ENCODE measurements at places on chromosomes 2 and 18. TPM values are rescaled to one million over a fixed set of nuclear protein-coding genes. Genes with fewer than 3 reads are reported as not detected.
A peak's percentile ranks its signal among the peaks of the same experiment; 100 is the strongest.

DNA sequence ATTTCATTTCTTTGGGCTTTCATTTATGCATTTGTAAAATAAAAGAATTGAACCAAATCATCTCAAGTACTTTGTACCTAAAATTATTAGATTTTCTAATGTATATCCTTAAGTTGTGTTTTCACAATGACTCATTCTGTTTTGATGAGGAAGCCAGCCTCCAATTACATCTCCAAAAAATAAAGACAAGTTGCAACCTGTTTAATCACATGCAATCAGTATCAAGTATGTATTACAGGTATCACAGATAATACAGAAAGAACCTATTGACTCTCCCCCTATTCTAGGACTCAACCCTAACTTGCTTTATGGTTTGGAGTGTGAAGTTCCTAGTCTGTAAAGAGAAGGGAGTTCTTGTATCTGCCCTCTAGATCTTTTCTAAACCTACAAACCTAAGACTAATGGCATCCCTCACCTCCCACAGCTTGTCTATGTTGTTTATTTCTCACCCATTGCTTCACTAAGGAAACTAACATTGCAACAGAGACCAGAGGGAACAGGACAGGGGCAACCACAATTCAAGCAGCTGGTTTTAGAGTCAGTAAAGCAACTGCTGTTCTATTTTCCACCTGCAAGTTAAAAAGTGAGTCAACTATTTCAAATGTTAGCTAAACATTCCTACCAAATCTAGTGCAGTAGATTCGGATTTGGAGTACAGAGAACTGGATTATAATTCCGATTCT lies 141.1 kb upstream of the ETAA1 start:
- DNase-seq: no peak

GRCh38 chr2:217011576-217011975 lies 151.7 kb upstream of the TNP1 start:
- DNase-seq: no peak

POMC gene
- 5.2 TPM for total RNA-seq

GFPT1 gene
- 46.7 TPM for total RNA-seq

DNA sequence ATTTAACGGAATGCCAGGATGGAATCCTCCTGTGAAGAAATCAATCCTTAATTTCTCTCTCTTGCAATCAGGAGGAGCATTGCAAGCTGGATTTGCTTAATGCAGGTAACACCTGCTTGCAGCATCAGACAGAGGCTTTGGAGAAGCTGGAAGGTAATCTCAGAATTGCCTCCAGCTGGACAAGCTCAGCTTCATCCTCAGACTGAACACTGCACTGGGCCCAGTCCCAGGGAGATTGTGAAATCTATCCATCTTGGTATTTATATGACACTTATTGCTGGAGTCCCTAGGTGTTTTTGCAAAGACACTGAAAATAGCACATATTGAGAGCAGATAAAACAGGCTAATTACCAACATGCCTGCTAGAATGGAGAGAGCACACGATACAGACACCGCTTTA lies 179.4 kb upstream of the SESTD1 start:
- no peak for DNase-seq

DNA sequence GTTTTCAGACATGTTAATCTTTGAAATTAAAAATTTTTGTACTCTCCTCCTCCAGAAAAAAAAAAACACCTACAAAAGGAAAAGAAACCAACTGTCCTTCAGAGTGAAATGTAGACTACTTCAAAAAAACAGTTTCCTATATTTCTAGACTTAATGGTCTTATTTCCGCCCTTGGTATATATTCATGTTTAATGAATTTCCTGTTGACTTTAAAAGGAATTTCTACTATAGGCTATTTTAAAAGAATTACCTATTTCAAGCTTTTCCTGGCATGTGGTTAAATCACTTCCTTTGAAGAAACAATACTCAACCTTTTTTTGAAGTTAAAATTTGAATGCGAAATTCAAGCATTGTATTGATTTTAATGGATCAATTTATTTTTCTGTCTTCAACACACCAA lies 29.2 kb downstream of the GULP1 start:
- no peak for DNase-seq

DNA sequence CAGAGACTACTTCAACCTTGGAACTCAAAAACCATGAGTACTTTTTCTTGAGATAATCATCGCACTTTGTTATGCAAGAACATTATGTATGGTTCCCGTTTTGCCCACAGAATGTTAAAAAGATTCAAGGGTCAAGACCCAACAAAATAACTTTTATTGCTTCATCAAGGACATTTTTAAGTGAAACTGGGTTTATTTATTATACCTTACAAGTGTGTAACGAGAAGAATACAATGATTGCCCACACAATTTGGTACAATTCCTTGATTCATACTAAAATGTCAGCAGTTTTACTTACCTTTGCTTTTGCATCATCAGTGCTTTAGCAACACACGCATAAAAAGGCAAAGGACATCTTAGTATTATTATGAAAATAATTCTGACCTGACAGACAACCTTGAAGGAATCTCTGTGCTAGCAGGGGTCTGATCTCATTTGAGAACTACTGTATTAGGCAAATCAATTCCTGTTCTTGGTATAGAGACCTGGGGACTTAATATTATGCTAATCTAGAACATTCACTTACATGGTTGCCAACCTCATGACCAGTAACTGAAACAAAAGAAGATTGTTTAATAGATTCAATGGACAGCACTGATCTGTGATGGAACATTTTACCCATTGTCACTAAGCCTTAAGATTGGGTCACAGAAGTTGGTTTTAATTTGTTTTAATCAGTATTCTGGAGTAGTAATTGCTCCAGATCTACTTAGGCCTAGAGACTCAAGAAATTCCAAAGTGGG lies 16.2 kb downstream of the CCDC88A start:
- DNase-seq: no peak

METTL21A gene
- total RNA-seq: 9.7 TPM

DNA sequence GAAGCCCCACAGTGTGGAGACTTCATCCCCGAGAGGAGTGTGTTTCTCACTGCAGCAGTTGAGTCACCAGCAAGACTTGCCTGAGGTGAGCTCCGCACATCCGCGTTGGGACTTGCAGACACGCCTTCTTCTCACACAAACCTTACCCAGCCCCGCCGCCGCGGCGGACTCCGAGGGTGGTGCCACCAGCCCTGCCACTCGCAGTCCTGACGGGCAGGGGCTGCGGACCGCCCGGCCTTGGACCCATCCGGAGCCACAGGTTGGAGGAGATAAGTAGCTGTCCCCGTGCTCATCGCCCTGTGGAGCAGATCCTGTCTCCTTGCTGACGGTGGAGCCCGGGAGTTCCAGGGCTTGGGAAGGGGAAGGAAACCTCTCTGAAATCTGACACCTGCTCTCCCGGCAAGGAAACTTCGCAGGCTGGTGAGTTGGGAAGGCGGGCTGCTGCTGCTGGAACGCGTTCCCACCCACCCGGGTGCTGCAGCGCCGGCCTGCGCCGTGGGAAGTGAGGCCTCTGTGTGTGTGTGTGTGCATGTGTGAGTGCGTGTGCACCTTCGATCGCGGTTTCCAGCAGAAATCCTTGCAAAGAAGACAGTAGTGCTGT lies at the start of gene RAB27B:
RAB27B (plus strand) TSS at position 197 of the 601 bp plus-strand sequence. CDS start 49,109 bp downstream, outside the sequence.
- DNase-seq: peak; percentile 89

R3HDM1 gene
- 40.6 TPM for total RNA-seq

GRCh38 chr18:27314996-27315395 lies 129.9 kb upstream of the CHST9 start:
- DNase-seq: no peak

GRCh38 chr2:69642709-69643601 lies 584 bp downstream of the AAK1 start:
- DNase-seq: peak; percentile 79

DNA sequence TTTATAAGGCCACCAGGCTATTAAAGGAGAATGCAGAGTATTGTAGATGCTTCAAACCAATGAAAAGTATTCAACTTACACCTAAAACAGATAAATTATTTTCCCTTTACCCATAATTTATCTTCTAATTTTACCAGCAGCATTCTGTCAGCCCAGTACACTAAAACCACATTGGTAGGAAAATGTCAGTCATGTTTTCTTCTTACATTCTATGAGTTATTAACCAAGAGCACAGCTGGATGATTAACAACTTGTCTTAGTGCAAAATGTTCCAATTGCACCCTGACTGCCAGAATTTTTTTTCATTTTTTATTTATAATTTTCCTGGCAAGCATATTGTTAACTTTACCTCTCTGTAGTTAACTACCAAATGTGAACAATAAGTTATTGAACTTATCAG lies 79.0 kb upstream of the WDR75 start:
- no peak for DNase-seq

GKN2 gene
- not detected for total RNA-seq

- no peak for DNase-seq
These were observed 558.8 kb upstream of the CHAC2 start for GRCh38 chr2:53208815-53209214.

ABCB11 gene
- 0.06 TPM for total RNA-seq

DNA sequence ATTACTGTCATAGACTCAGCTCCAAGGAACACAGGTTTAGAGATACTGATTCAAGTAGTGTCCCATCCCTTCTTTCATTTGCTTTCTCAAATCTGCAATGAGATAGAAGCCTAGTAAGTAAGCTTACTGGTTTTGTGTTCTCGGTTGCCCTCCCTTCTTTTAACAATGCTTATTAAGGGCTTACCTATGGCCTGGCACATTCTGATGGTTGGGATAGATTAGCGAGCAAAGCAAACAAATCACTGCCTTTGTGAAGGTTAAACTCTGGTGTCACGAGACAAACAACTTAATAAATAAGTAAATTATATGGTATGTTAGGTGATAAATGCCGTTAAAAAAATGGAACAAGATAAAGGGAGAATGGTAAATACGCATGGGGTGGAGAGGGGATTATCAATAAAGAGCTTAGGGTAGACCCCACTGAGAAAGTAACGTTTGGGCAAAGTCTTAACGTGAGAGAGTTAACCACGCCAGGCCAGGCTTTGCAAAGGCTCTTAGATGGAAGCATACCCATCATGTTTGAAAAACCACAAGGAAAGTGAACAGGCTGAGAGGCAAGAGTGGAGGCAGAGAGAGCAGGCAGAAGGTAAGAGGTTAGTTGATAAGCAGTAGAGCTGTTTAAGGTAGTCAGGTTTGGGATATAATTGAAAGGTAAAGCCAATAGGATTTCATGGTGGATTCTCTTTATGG lies 31.0 kb downstream of the EIF2AK3 start:
- DNase-seq: no peak

DNA sequence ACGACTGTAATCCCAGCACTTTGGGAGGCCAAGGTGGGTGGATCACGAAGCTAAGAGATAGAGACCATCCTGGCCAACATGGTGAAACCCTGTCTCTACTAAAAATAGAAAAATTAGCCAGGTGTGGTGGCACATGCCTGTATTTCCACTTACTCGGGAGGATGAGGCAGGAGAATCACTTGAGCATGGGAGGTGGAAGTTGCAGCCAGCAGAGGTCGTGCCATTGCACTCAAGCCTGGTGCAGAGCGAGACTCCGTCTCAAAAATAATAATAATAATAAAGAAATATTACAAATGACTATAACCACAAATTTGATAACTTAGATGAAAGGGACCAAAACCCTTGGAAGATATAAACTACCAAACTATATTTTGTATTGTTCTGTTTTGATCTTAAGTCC lies 226.3 kb upstream of the GULP1 start:
- no peak for DNase-seq

DNA sequence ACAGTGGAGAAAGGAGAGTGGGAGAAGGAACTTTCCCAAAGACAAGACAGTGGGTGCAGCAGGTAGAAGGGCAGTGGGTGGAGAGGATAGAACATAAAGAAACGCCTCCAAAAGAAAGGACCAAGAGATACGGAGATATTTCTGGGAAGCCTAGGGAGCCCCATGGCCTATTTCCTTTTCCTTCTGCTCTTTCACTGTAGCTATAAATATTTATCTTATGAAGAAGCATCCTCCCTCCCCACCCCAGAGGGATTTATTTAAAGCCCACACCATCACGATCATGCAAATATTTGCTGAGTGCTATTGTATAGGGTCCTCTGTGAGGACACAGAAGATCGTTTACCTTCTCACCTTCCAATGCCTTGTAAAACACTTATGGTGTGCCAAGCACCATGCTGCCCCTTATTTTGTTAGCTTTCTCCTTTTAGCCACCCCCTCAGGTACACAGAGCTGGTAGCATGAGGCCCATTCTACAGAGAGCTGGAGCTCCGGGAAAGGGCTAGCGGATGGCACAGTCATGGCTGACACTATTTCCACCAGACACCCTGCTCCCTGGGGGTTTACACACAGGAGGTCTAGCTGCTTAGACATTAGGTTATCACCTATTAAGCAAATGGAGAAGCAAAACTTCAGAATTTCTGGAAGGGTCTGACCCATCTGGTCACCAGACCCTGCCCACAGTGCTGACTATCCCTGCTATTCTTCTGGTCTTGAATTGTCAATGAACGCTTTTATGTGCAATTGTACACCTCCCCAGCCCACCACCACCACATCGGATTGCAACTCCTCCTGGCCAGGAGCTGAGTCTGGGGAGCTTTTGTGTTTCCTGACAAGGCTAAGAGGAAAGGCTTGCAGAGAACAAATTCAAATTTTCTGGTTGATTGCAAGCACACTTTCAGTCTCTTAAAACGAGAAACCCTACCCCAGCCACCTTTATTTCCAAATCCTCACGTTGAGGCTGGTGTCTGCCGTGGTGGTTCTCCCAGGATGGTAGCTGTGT lies 91.8 kb upstream of the KLF7 start:
- no peak for DNase-seq

- no peak for DNase-seq
These were observed 78.0 kb upstream of the DNMT3A start for GRCh38 chr2:25419678-25420242.

IGFBP2 gene
- total RNA-seq: not detected

SULT1C4 gene
- not detected for total RNA-seq

- DNase-seq: no peak
These were observed 22.5 kb upstream of the ACVR1 start for GRCh38 chr2:157898591-157898996.

DNA sequence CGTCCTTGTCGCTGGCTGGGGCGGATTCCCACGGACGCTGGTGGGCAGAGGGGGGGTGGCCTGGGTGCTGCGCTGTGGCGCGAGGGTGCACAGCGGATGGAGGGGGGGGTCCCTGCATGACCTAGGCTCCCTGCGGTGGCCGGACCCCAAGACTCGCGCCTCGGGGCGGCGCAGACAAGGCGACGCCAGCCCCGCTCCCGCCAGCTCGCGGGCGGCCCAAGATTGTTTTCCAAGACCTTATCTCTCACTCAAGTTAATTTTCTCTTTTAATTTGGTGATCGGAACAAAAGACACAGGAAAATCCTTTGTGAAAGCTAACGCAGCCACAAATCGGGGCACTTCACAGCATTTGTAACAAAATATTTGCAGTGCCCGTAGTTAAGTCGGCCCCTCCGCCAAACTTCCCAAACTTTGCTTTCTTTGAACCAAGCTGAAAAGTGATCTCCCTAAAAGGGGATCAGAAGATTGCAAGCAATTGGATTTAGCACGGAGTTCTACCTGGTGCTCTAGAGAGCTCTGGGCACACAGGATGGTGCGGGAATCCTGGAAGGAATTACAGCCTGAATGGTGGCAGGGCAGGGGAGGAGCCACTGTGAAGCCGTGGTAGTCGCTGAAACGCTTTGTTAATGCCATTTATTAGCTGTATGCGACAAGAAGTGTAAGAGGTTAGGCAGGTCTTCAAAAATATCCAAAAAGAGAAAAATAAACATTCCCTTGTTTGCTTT lies 4.8 kb upstream of the ID2 start:
- no peak for DNase-seq

GRCh38 chr18:55830544-55830943 lies 242.6 kb upstream of the TCF4 start:
- no peak for DNase-seq

ALPP gene
- total RNA-seq: not detected

Data from natural killer cell treated with Interleukin-12 subunit alpha and Interleukin-12 subunit beta and Interleukin-15 and Interleukin-18, amount 100 ng/mL, for 72 hours (primary cell).